ENCODE measurements at places on chromosomes 12 and 14.

DNA sequence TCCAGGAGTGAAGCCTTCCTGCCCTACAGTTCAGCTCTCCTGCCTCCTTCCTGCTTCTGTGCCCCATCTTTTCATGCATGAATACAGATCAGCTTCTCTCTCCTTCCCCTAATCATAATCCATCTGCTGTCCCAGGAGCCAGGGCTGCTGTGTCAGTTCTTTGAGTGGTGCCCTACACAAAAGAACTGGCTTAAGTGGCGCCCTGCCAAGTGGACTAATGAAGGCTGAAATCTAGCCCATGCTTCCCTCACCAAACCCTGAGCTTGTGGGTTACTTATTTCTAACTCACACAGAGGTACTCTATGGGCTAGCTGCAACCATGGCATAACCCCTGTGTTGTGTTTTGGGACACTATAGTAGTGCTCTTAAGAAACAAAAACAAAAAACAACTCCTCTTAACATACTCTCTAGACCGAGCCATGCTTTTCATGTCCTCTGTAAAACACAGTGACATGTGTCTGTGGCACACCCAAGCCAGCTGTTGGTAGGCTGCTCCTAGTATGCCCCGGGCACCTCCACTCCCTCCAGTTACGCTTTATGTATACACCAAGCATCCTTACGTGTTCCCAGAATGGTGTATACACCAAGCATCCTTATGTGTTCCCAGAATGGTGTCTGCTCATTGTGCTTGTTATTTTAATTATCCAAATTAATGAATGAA is 19.3 kb upstream of the ETV6 start:
- DNase-seq: no peak

- DNase-seq: no peak
Observed at GRCh38 chr14:104938960-104939359, 14.3 kb downstream of the PLD4 start.

DNA sequence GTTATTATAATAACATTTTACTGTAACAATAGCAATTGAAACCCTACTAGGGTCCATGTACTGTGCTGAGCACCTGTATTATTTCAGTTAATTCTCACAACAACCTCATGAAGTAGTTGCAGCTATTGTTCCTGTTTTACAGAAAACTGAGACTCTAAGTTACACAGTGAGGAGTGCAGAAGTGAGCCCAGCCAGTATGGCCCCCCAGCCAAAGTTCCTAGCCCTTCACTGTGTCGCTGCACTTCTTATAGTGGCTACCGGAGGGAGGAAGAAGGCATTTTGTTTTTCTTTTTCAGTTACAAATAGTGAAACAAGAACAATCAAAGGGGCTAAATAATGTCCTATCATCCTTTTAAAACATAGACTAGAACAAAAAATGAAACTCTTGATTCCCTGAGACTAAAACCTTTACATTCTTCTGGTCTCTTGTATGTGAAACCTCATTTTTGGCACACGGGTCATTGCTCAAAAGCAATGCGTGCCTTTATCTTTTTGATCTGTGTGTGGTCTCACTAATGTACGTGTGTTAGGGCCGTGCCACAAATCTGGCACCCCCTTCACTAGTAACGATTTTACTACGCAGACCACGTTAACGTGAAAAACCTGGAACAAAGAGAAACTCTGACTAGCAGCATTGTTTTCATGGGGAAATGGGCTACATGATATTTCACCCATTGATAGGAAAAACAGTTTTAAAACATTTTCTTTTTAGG is 88.7 kb downstream of the LLPH start:
- DNase-seq: no peak

GRCh38 chr14:69683971-69684370 is 72.6 kb downstream of the SUSD6 start:
- DNase-seq: no peak

DNA sequence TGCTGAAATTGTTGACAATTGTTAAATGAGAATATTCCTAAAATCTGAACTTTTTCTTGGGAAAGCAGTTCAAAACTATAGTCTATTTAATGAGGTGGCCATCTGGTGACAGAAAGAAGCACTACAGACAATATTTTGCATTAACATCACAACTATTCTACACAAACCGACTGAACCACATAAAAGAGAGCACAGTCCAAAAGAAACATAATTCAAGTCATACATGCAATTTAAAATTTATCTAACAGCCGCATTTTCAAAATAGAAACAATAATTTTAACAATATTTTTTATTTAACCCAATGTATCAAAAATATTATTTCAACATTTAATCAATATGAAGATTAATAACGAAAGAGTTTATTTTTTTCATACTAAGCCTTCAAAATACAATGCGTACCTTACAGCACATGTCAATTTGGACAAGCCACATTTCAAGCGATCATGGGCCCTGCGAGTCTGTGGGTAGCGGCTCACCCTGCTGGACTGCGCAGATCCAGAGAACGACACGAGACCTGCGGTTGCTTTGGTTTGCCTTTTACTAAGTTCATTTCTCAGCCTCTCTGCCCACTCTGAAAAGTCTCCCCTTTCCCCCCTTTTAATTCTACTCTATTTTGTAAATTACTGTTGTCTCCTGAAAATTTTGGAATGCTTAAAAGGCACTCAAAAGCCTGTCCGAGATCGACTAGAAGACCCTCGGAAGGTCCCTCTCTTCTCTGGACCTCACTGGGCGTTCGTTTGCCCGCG is 947 bp upstream of the LRRC9 start:
- DNase-seq: peak; percentile 51

GRCh38 chr12:3203713-3204112 is 126.5 kb downstream of the TSPAN9 start:
- no peak for DNase-seq

DNA sequence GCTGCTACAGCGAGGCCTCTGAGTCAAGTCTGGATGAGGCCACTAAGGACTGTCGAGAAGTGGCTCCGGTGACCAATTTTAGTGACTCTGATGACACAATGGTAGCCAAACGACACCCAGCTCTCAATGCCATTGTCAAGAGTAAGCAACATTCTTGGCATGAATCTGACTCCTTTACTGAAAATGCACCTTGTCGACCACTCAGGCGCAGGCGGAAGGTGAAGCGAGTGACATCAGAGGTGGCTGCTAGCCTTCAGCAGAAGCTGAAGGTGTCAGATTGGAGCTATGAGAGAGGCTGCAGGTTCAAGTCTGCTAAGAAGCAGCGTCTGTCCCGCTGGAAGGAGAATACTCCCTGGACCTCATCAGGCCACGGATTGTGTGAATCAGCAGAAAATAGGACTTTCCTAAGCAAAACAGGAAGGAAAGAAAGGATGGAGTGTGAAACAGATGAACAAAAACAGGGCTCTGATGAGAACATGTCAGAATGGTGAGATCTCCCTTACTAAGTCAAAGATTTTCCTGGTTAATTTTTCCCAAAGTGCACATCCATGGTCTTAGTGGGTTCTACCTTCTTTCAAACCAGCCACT is 2.9 kb downstream of the GPATCH2L start:
- no peak for DNase-seq

DNA sequence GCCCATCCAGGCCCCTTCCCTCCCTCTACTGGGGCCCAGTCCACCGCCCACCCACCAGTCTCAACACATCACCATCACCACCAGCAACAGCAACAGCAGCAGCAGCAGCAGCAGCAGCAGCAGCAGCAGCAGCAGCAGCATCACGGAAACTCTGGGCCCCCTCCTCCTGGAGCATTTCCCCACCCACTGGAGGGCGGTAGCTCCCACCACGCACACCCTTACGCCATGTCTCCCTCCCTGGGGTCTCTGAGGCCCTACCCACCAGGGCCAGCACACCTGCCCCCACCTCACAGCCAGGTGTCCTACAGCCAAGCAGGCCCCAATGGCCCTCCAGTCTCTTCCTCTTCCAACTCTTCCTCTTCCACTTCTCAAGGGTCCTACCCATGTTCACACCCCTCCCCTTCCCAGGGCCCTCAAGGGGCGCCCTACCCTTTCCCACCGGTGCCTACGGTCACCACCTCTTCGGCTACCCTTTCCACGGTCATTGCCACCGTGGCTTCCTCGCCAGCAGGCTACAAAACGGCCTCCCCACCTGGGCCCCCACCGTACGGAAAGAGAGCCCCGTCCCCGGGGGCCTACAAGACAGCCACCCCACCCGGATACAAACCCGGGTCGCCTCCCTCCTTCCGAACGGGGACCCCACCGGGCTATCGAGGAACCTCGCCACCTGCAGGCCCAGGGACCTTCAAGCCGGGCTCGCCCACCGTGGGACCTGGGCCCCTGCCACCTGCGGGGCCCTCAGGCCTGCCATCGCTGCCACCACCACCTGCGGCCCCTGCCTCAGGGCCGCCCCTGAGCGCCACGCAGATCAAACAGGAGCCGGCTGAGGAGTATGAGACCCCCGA is 6.8 kb upstream of the RNU7-1 start:
- DNase-seq: no peak

DNA sequence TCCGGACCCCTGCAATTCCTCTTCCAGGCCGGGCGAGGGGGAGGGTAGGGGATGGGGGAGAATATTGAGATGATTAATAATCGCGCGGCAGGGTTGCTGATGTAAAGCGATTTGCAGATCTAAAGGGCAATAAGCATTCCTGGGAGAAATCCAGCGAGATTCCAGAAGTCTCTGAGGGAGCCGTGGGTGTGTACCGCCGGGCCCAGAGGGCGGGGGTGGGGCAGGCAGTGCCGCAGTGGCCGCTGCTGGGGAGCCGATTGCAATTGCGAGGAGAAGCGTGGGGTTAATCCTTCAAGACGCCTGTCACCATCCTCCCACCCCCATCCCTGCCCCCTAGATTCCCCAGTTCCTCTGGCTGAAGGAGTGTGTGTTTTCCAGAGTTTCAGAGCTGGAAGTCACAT is 16.4 kb downstream of the FOS start:
- DNase-seq: peak; percentile 84

- DNase-seq: no peak
Observed at GRCh38 chr12:116880213-116880816, 926 bp downstream of the HRK start.

DNA sequence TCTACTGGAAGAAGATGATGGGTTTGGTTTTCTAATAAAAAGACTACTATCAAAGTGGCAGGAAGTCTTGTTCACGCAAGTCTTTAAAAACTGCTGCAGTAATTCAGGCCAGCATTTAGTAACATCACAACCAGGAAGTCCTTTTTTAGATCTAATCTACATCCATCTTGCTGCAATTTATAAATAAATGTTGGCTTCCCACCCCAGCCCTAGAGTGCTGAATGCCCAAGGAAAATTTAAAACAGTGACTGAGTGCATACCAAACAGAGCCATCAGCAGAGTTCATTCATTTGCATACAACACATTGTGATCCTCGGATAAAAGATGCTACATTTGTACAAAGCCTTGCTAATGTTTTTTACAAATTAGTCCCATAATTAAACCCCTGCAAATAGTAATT is 72.1 kb downstream of the PHLDA1 start:
- DNase-seq: peak; percentile 35

DNA sequence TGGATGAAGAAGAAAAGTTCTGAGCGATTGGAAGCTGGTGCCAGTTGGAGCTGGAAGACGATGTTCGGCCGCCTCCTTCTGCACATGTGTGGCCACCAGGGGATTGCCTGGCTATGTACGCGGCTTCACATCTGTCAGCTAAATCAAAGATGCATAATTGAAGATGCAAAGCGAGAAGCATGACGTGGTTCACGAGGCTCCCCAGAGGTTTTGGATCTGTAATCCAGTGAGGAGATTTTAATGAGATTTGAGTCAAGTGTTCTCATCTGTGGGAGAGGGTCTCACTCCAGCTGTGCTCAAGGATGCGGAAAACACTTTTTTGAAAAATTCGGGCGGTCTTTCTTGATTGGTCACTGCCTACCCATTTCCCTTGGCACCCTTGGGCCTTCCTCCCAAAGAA is 94.6 kb downstream of the PAX9 start:
- no peak for DNase-seq

GRCh38 chr14:30020687-30021086 is 93.0 kb upstream of the PRKD1 start:
- no peak for DNase-seq

DNA sequence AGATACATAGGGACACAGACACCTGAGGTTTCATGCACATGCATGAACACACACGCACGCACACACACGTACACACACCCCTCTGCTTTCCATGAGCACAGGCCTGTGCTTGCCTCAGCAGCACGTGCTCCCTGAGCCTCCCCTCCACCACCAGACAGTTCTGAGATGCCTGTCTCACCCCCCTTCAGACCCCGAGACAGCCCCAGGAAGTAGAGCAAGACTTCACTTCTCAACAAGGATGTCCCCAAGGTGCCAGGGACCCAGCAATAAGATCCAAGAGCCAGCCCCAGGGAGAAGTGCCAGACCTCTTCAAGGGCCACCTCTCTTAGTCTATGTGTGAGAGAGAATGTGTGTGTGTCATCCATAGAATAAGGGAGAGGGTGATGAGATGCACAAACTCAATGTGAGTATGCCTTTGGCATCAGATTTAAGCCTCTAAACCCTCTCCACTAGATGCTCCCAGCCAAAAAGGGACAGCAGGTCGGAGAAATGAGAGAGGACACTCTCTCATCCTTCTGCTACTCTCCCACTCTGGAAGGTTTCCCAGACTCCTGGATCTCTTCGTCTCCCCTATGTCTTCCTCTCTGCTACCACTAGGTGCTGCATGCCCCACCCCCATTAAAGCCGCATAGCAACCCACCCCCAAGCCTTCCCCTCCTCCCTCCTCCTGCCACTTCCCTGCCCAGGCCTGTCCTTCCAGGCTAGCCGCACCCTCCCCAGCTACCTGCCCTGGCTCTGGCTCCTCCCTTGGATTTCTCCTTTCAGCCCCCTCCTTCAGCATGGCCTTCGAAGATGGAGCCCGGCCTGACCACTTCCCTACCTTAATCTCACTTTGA is 7.7 kb downstream of the RARG start:
- DNase-seq: no peak

- DNase-seq: no peak
Observed at GRCh38 chr12:101775816-101776215, 36.6 kb upstream of the SYCP3 start.

GRCh38 chr14:57761800-57762199 is 104.1 kb downstream of the SLC35F4 start:
- DNase-seq: no peak

DNA sequence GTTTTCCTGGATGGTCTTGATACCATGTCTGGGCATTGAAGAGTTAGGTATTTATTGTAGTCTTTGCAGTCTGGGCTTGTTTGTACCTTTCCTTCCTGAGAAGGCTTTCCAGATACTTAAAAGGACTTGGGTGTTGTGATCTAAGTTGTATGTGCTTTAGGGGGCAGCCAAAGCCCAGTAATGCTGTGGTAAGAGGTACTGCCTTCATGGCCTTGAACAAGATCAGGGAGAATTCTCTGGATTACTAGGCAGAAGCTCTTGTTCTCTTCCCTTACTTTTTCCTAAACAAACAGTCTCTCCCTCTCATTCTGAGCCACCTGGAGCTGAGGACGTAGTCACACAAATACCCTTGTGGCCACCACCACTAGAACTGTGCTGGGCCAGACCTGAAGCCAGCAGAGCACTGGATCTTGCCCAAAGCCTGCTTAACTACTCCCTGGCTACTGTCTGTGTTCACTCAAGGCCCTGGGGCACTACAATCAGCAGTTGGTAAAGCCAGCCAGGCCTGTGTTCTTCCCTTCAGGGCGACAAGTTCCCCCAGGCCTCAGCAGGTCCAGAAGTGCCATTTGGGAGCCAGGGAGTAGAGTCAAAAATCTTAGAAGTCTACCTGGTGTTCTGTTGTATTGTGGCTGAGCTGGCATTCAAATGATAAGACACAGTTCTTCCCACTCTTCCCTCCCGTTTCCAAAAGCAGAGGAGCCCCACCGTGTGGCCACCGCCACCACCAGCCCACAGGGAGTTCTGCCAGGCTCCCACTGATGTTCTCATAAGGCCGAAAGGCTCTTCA is 11.4 kb downstream of the PRORP start:
- DNase-seq: no peak

- DNase-seq: peak; percentile 85
Observed at GRCh38 chr12:49088150-49088931, 6.3 kb downstream of the DHH start.
